ENCODE measurements at places on chromosomes 4 and X.

GRCh38 chrX:49958727-49959485, 36.5 kb downstream of the CLCN5 start:
- no peak for DNase-seq

DNA sequence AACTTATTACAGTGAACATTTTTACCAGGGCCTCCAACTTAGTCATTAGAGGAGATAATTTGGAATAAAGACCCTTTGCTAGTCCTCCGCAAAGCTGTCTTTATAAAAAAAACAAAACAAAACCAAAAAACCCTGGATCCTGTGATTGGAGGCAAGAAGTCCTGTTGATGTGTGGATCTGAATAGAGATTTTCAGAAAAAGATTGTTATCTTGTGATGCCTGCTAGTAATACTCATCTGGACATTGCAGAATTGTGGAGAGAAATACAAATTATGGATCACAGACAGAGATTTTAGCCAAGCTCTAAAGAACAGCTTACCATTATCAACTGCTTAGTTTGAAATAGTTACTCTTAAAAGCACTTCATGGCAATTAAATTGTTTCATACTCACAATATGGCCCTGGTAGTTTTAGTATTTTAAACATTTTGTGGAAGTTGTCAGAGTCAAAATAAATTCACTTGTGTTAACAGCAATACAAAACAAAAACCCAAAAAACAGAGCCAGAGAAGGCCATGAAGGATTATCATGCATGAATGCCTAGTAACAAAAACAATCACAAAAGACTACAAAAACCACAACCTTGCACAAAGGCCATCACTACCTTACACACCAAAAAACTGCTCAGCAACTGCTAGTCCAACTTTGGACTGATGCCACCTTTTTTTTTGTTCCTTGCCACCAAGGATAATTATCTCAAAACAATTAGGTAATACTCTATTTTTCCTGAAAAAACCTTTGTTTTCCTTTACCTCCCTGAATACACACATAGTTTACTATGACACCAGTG, 514.5 kb upstream of the SLIT2 start:
- no peak for DNase-seq

- DNase-seq = no peak
Observed at GRCh38 chr4:137015426-137016409, 516.6 kb downstream of the PCDH18 start.

DNA sequence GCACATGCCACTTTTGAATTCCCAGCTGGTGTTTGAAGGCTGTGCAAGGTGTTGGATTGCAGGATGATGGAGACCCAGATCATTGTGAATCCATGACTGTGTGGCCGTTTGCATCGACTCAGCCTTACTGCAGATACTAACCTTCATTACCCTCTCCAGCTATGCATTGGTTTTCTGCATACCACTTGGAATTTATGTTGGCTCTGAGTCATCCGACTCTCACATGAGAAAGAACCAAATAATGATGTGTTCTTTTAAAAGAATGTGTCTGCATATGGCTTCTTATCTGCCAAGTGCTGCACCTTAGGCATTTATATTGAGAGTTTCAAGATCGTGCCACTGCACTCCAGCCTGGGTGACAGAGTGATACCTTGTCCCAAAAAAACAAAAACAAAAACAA, 106.7 kb upstream of the PRKX start:
- DNase-seq = no peak
